Activated naive CD8-positive, alpha-beta T cell treated with anti-CD3 and anti-CD28 coated beads, Interleukin-2, amount 50 U/mL, for 24 hours (primary cell): ENCODE measurements at places on chromosomes 5 and 9.

DNA sequence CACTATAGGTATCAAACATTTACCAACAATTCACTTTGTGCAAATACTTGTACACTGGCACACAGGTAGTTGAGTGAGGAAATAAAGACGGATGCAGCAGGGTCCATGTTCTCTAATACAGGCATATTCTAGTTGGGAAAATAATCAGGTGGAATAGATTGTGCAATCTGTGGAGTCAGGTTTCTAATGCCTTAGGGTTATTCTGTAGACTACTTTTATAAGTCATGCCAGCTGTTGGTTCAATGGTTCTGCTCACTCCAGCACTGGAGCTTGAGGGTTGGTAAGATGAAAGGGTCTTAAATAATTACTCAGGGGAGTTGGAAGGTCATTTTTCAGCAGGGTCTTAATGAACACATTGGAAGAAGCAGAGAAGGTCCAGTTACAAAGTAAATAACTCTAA is 690.3 kb upstream of the DMAC1 start:
- no peak for DNase-seq

GRCh38 chr5:5558102-5558501 is 135.6 kb downstream of the ICE1 start:
- no peak for DNase-seq

DNA sequence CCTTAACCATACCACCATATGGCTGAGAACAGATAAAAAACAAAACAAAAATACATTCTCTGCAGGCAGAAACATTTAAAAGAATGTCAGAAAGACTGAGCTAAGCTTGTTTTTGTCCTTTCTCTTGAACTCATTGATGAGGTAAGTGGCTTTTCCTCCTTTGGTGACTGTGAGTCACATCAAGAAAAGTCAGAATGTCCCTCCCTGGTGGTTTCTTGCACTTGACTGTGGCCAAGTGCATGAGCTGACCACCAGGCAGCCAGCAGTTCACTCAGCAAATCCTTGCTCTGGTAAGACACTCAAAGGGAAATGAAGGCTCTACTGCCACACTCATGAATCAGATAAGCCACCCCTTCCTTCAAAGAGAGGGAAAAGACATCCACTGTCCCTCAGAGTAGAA is 970.9 kb downstream of the TAF11L14 start:
- DNase-seq: no peak

GRCh38 chr5:178674334-178674733 is 47.5 kb upstream of the CLK4 start:
- no peak for DNase-seq

DNA sequence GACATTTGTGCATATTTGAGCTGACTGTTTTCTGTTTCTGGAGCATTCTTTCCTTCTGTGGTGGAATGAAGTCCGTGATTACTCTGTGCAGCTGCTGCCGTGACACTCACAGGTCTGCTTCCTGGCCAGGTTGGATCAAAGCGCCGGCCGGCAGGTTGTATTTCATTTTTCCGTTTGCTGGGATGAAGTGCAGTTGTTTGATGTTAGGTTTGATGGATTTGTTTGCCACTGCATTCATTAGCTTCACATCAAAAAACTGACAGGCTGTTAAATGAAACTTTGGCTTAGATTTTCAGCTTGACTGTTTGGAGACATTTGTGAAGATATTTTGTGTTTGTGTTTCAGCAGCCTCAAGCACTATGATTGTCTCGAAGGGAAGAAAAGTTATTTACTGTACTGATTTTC is 140.1 kb downstream of the KDM4C start:
- DNase-seq: no peak

DNA sequence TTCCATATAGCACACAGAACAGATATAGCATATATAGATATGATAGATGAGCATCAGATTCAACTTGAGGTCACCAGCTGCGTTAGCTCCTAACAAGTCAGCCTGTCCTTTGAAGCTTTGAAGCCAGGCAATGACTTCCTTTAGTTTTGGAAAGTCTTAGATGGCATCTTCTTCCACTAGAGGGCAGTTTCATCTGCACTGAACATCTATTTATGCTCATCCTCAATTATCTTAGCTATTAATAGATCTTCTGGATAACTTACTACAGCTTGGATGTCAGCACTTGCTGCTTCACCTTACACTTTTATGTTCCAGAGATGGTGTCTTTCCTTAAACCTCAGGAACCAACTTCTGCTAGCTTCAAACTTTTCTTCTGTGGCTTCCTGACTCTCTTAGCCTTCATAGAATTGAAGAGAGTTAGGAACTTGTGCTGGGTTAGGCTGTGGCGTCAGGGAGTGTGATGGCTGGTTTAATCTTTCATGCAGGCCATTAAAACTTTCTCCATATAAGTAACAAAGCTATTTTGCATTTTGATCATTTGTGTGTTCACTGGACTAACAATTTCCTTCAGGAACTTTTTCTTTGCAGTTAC is 1401.4 kb downstream of the EFNA5 start:
- no peak for DNase-seq

DNA sequence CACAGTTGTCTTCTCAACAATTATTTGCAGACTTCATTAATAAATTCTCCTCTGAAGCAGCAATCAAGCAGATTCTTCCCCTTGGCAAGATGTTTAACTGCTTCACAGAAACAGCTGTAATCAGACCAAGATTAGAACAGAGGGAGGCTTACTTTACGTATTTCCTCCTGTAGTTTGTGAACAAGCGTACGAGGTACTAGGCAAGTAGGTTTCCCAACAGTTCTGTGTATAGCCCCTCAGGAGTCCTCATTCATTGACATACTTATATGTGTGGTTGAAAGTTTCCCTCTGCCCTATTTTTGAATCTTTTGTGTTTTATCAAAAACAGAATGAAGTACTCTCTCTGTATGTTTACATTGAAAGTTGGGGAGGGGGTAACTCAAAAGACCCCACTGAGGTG is 128.0 kb downstream of the SPATA31D1 start:
- DNase-seq: no peak

- no peak for DNase-seq
Observed at GRCh38 chr9:79210541-79211243, 361.1 kb upstream of the TLE4 start.

- no peak for DNase-seq
Observed at GRCh38 chr5:56849671-56850070, 34.3 kb downstream of the MAP3K1 start.

DNA sequence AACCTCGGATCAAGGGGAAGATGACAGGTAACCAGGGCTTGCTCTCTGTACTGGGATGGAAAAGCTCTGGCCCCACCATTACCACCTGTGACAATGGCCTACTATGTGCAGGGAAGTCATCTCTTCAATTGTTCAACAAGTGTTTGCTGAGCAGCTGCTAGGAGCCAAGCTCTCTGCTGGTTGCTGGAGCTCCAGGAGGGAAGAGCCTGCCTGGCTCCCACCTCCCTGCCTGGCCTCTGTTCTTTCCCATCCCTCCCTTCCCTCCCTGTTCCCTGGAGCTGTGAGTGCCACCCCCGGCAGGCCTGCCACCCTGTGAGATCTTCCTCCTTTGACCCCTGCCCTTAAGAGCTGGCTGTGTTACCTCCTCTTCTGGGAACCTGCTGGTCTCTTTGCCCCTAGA is 59.7 kb upstream of the IER5L start:
- DNase-seq: no peak

- DNase-seq: peak; percentile 53
Observed at GRCh38 chr9:128818839-128819715, 777 bp downstream of the ENDOG start.

- no peak for DNase-seq
Observed at GRCh38 chr9:132237481-132237880, 75.6 kb downstream of the NTNG2 start.

- peak; percentile 18 for DNase-seq
Observed at GRCh38 chr5:159782197-159782994, 133.9 kb upstream of the ADRA1B start.

- no peak for DNase-seq
Observed at GRCh38 chr9:7613931-7614330, 185.6 kb downstream of the DMAC1 start.
